ENCODE measurements at places on chromosomes 2 and 18.

DNA sequence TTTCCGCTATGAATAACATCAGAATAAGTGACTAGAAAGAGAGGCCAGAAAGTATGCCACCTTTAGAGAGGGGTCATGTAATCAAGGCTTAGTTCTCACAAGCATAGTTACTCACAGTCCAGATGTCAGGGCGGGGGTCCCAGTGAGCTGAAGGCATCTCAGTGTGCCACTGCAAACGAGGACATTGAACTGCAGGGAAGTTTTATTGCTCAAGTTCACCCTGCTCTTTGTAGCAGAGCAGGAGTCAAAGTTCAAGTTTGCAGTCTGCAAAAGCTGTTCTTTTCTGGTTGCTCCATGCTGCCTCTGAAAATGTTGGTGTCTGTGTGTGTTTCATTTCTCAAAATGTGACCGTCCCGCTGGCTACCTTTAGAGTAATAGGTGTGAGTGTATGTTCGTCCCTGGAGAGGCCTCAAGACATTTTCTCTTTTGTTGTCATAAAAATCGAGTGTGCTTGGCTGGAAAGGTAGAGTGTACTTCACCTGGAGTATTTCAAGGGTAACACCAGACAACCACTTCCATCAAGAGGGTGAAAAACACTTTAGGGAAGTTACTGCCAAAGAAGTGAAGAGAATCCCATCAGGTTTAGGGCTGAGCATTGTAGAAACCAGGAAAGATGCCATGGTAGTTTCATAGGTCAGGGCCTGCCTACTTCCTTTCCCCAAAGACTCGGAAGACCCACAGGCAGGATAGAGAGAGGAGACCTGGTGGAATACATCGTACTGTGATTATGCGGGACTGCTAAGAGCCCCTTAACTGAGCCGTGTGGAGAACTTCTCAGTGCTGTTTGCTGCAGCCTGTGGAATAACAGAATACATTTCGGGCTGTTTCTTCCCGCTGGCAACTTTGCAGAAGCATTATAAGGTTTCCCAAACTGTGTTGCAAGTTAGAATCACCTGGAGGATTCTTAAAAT, 89.9 kb downstream of the LYPD6 start:
- no peak for DNase-seq

GRCh38 chr2:226477221-226478108, 322.2 kb downstream of the IRS1 start:
- no peak for DNase-seq

DNA sequence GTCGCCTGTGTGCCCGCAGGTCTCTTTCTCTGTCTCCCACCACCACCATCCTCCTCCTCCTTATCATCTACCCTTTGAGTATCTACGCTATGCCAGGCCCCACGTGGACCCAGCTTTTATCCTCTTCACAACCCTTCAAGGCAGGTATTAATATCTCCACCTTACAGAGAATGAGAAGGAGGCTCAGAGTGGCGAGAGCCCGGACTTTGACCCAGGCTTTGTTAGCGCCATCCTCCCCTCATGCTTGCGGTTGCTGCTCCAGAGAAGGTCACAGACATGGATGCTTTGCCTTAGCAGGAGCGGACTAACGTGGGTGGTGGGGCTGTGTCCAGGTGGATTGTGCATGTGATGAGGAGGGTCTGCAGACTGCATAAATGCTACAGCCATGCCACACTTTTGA, 119.8 kb downstream of the CELF4 start:
- no peak for DNase-seq

DNA sequence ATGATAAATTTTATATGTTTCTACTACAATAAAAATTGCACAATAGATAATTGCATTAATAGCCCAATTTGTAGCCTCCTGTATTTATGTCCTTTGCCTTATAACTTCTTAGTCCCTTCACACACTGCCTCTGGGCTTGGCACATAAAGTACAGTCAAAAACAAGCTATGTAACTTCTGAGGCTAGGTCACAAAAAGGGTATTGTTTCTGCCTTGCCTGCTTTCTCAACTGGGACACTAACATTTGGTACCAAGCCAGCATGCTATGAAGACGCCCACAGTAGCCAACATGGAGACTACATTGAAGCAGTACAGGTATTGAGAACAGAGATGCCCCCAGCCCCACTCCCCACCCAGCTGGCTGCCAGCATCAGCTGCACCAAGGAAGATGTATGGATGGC, 5.4 kb upstream of the SLC3A1 start:
- no peak for DNase-seq

DNA sequence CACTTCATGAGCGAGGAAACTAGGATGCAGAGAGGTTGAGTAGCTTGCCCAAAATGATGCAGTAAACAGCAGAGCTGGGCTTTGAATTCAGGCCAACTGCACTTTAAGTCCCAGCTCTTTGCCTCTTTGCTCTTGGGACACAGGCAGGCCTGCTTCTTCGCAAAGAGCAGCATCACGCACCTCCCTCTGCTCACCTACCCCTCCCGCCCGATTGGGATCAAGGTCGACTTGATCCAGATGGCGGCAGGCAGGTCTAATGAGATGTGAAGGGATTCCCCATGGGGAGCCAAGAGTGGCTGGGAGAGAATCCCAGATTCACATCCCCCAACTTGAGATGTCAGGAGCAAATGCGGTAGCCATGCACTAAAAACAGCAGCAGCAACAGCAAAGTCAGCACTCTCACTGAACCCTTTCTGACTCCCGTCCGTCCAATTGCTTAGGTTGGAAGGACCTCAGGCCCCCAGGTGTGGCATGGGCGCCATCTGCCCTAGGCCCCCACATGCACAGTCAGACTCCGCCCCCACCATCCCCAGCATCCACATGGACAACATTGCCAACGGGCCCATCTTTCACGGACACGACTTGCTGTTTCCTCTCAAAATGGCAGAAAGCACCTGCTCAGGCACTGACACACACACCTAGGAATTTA, 84.3 kb upstream of the MAP4K4 start:
- DNase-seq, result no peak

DNA sequence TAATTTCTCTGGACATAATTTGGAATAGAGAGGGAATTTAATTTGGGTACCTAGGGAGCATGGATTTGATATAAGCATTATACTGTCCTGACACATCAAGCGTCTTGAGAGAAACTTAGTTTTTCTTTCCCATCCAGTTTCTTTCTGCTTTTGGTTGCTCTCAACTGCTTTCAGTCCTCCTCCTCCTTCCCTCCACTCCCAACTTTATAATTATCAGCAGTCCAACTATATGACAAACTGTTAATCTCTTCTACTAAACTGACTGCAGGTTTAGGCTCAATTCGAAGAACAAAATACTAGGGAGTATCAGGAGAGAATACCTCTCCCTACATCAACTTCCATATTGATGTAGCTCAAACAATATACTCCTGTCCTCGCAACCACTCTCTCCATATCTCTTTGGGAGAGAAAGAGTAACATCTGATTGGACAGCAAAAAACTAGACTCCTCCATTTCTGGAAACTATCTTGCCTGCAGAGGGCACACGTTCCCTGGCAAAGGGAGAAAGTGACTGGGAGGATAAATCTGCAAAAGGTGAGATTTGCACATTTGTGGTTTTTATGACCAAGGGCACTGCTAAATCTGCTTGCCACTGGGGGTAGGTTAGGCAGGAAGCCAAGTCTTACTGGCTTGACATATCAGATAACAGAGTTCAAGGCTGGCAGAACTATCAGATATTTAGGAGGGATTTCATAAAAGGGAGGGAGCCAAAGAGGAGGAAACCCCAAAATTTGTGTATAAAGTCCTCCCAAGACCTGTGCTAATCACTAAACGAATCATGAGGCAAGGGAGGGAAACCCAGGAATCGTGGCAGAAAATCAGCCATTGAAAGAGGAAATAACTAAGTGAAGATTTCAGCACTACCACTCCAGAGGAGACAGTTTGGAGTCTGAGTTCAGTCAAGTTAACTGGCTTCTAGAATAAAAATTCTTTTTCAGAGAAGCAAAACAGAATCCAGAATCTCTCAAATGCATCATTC, 40.0 kb downstream of the ICA1L start:
- DNase-seq, result peak; percentile 38

- no peak for DNase-seq
Measured at GRCh38 chr2:85393836-85394235, 16.3 kb downstream of the CAPG start.

DNA sequence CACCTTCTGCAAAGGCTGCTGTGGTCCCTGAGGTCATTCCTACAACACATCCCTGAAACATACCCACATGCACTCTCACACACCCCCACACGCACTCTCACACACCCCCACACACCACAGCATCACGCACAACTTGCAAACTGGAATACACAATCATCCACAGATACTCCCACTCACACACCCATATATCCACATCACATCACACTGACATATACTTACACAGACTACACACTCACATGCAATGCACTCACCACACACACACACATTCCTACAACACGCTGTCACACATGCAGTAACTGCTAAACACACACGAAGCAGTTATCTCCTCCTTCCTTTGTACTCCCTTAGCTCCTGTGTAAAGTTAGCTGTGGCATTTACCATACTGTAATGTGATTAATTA, 57.1 kb upstream of the PKDCC start:
- no peak for DNase-seq

DNA sequence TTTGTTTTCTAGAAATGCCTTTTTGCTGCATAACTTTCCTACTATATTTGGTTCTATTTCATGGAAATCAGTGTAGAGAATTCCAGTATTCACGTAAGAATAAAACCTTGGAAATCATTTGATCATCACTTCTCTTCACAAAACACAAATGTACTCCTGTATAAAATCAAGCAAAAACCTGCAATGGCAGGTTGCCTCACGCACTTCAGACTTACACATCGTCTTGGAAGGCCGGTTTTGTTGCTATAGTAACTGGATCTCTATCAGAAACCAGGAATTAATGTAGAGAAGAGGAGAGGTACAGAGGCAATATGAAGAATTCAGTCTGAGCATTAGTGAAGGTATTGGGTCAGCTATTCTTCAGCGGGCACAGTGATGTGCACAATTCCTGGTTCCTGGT, 370.7 kb upstream of the CYRIA start:
- DNase-seq, result no peak

GRCh38 chr2:240293557-240294461, 141.7 kb upstream of the GPC1 start:
- no peak for DNase-seq

GRCh38 chr2:234789556-234790325, 162.1 kb upstream of the SH3BP4 start:
- no peak for DNase-seq

DNA sequence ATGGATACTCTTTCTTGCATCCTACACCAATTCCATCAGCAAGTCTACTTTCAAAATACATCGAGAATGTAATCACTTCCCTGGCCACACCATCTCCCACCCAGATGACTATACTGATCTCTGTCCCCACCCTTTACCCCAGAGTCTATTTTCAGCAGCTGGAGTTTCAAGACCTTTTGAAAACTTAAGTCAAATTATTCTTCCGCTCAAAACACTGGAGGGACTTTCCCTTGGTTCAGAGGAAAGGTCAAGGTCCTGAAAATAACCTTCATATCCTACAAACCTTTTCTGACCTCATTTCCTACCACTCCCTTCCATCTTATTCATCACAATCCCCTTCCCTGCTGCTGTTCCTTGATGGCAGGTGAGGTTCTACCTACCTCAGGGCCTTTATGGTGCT, 58.8 kb upstream of the LYPD6 start:
- no peak for DNase-seq

DNA sequence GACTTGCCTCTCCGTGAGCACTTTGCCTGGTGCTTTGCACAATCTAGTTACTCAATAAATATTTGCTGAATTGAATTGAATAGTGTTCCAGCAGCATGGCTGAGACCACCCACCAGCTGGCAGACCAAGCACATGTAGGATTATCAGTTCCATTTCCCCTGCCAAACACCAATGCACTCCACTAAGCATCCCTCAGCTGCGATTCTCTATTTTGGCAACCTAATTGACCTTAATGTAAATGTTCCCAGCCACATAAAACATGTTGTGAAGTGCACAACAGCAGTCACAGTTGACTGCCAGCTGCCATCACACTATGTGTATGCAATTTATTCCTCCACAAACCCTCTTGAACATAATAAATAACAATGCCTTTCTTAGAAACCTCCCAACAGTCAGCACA, 1879.4 kb upstream of the PIK3C3 start:
- no peak for DNase-seq

- DNase-seq, result no peak
Measured at GRCh38 chr18:67433971-67434370, 82.5 kb downstream of the DSEL start.

DNA sequence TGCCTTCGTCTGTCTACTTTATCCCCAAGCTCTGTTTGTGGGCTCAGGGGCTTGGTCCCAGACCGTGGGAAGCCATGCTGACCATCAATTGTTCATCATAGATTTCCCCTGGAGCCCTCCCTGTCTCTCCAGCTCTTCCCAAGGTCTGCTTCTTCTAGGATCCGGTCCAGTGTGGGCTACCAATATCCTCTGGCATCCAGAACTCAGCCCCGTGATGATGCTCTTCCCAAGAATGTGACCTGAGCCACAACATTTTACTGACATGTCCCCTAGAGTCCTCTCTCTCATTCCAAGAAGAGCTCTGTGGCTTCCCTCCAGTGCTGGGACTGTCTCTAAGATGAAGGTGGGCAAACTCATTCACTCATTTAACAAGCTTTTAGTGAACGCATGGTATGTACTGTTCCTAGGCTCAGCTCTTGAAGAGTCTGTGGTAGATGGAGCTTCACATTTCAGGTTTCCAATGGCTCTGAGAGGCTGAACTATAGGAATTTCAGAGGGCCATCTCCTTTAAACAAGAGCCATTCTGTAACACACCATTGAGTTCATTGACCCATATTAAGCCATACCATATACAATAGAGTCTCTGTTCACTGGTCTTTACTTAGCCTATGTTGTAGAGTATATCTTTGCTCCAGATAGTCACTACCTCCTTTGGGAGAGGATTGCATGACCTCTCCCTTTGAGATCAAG, 142.0 kb upstream of the APCDD1 start:
- DNase-seq, result no peak

- DNase-seq, result no peak
Measured at GRCh38 chr2:236544362-236544761, 25.3 kb upstream of the ACKR3 start.

GRCh38 chr2:28639836-28640235, 111.8 kb upstream of the PPP1CB start:
- no peak for DNase-seq

GRCh38 chr2:95383635-95384027, 18.9 kb upstream of the FAHD2A start:
- DNase-seq, result no peak

DNA sequence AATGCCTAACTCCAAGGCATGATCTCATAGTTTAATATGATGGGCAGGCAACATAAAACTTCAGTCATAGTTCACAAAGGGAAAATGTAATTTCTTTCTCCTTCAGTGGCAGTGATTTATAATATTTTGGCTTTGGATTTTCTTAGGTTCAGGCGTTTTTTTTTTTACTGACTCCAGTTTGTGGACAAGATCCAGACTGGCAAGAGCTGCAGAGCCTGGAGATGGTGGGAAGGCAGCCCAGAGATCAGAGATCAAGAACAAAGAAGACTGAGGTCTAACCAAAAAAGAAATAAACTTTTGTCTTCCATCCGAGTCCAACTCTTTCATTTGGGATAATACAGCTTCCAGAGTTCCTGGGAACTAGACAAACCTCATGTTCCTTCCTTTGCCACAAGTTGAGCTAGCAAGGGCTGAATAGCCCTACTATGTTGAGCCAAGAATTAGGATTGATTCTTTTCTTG, 215.3 kb upstream of the SETBP1 start:
- DNase-seq, result no peak
